Endothelial cell of umbilical vein (primary cell): ENCODE measurements at places on chromosomes 12 and 14. TPM values are rescaled to one million over a fixed set of nuclear protein-coding genes. Genes with fewer than 3 reads are reported as not detected.

SOX5 gene
- total RNA-seq, result 2.9 and 3.5 TPM in 2 replicates

RTL1 gene
- not detected in 2 replicates for total RNA-seq

FLRT2 gene
- 125 and 202 TPM in 2 replicates for total RNA-seq

GRIP1 gene
- 0.69 and 1.2 TPM in 2 replicates for total RNA-seq

CAPZA3 gene
- total RNA-seq, result not detected in 2 replicates

PCED1B gene
- total RNA-seq, result 1.5 and 2.6 TPM in 2 replicates

TSPAN19 gene
- not detected in 2 replicates for total RNA-seq

WNT1 gene
- total RNA-seq, result not detected in 2 replicates

ASB2 gene
- total RNA-seq, result not detected in 2 replicates

FIGNL2 gene
- 2.4 and 2.5 TPM in 2 replicates for total RNA-seq

NAV3 gene
- total RNA-seq, result 37.8 and 40.1 TPM in 2 replicates

ARHGDIB gene
- total RNA-seq, result 483 and 550 TPM in 2 replicates

ATXN7L3B gene
- total RNA-seq, result 25.0 and 25.9 TPM in 2 replicates

OTUB2 gene
- total RNA-seq, result 1.1 and 1.6 TPM in 2 replicates

ATF7 gene
- total RNA-seq, result 56.9 and 68.5 TPM in 2 replicates

KRT78 gene
- not detected in 2 replicates for total RNA-seq

PTMS gene
- 518 and 555 TPM in 2 replicates for total RNA-seq

TCL1B gene
- total RNA-seq, result not detected in 2 replicates

PRMT5 gene
- total RNA-seq, result 67.2 and 73.1 TPM in 2 replicates

ABCD2 gene
- not detected in 2 replicates for total RNA-seq

ZC3H14 gene
- 59.6 and 61.8 TPM in 2 replicates for total RNA-seq

PLEK2 gene
- 3.8 and 4.7 TPM in 2 replicates for total RNA-seq

PPP2R5E gene
- total RNA-seq, result 51.1 and 52.5 TPM in 2 replicates

SLIRP gene
- 160 and 177 TPM in 2 replicates for total RNA-seq
